ENCODE measurements at places on chromosomes 13 and 19.

- no peak for DNase-seq
Measured at GRCh38 chr19:38778733-38779132, 5.4 kb upstream of the LGALS7 start.

DNA sequence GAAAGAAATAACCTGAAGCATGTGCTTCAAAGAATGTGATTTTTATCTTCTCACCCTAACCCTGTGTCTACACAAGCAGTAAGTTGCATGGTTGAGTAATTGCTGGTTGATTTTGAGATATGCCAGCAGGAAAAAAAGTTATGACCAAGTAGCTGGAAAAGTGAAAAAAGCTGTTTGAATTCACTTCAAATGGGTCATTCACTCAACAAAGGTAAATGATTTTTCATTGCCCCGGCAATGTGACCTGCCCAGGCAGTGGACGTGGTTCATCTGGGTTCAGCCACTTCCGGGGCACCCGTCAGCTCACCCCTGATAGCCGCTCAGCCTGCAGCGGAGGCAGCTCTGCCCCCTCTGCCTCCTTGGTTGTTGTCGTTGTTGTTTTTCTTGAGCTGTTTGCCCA is 18.5 kb downstream of the TNFRSF19 start:
- no peak for DNase-seq

- DNase-seq: no peak
Measured at GRCh38 chr13:78383071-78383484, 220.3 kb downstream of the POU4F1 start.

- DNase-seq: no peak
Measured at GRCh38 chr19:32819419-32820400, 49.9 kb downstream of the SLC7A9 start.

DNA sequence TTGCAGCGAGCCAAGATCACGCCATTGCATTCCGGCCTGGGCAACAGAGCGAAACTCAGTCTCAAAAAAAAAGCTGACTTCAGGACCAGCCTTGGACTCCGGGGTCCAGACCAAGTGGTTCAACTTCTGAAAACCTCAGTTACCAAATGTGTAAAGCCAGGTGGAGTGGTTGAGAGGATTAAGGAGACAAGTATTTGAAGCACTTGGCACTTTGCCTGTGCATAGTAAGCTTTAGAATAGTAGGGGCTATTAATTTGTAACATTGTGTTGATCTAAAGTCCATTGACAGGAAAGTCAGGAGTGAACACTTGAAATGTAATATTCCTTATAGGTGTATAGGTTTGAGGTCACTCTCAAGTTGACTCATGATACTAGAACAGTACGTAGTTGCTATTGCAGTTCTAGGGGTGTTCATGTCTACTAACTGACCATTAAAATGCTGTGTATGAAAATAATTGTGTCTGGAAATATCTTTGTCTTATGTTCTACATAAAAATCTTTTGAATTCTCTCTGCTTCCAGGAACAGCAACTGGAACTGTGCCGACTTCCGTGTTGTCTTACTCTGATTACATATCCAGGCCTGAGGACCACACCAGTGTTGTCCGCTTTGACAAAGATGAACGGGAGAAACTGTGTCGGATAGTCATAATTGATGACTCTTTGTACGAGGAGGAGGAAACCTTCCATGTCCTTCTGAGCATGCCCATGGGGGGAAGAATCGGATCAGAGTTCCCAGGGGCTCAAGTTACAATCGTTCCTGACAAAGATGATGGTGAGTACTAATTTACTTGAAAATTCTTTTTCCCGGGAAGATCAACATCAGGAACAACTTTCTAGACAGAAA is 97.4 kb downstream of the FREM2 start:
- DNase-seq: no peak

- DNase-seq: peak; percentile 58
Measured at GRCh38 chr19:2517881-2518601, 42.1 kb downstream of the GADD45B start.

DNA sequence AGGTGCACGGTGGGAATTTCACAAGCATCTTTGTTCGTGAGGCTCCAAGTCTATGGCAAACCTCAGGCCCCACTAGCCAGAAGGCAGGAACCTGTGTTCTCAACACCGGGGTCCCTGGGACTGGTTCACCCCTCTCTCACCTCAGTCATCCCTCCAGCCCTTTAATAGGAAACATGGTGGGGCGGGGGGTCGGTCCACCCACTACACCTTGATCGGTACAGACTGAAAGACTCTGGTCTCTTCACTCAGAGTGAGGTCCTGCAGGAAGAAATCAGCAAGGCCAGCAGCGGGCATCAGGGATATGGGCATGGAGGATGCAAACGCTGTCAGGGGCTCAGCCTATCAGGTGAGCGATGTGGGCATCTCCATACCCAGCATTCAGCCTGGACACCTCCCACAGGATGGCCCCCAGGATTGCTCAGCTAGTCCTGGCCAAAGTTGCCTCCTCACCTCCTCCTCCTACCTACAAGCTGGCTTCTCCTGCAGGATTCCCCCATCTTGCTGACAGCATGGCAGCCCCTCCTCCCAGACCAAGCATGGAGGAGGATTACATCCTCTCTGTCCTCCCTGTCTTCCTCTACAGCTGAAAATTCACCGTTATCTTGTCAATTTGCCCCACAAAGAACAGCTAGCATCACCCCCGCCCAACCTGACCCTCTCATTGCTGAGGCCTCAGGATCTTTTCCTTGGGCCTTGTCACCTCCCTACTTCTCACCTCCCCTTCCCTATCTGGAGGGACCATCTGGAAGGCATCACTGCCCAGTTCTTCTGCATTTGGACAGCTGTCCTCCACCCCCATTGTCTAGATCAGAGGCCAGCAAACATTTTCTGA is 37.3 kb upstream of the CD33 start:
- DNase-seq: no peak

DNA sequence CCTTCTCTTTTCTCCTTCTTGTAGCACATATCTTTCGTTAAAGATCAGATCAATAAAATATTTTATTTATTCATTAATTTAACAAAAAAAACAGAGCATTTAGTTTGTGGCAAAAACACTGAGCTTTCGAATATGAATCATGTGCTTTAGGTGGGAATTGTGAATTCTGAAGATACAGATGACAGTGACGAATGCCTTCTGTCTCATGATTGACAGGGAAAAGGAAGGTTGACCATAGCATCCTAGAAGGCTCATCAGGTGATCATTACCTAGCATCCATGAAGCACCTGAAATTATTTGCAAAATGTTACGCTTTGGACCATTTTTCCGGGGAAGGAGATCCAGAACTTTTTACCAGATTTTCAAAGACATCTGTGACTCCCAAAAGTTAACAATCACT is 3.8 kb downstream of the ARL11 start:
- no peak for DNase-seq

DNA sequence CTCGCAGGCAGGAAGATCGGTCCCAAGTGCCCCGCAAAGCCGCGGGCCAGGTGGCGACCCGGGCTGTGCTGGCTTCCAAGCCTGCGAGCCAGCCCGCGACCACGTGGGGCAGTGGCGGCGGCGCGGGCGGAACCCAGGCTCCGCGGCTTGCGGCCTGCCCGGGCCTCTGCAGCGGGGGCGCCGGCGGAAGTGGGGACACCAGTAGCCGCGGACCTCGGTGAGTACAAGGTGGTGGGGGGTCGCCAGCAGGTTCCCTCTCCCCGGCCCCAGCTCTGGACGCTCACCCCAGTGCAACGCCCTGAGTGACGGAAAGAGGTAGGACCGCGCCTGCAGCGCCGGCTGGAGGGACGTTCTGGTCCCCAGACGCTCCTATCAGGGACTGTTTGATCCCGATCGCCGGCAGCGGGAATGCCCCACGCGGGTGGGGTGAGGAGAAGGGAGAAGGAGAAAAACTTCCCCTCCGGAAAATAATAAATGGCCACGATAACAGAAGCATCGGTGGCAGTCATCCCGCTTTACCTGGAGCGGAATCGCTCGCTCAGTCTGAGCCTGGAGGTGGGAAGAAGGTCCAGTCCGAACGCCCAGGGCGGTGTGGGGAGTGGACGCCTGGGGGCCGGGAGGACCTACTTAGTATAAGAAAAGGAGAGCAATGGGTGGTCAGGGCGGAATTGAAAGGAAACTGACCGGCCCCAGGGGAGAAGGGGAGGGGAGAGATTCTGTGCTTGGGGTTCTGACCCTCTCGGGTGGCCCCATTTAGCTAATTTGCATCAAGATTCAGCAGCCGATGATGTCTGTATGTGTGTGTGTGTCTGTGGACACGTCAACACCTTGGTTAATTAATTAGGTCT is at the start of gene GEMIN7:
GEMIN7 (plus strand) TSS at position 198 of the 848 bp plus-strand sequence. CDS start 10,855 bp downstream, outside the sequence.
- peak; percentile 76 for DNase-seq

DNA sequence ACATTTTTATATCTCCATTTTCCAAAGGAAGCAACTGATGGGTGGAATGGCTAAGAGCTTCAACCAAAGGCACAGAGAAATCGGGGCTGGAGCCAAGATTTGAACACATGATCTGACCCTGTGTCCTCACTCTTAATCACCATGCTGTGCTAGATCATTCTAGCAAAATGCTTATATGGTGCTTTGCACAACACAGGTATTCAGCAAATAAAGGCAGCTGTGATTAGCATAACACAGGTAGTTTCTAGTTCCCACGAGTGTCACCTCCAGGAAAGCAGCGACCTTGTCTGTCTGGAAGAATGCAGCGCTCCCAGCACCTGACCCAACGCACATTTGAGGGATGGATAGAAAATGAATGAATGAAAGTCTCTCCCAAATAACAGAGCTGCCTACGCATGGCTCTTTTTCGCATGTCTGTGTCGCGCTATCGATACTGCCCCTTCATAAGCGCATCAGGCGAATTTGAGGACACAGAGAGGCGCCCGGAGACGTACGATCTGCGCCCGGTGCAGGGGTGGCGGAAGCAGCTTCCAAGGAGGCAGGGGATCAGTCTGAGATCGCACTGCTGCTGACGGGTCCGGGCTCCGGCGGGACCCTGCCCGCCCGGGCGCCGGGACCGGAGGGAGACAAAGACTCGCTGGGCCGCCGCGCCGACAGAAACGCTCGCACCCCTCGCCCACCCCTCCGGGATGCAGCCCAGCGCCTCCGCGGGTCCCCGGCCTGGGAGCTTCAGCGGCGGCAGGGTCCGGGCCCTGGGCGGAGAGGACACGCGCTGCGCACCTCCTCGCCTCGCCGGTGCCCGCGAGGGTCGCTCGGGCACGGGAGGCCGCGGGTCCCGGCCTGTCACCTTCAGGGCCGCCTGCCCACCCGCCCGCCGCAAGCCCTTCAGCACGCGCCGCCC is 609 bp downstream of the EPS15L1 start:
- DNase-seq: no peak

DNA sequence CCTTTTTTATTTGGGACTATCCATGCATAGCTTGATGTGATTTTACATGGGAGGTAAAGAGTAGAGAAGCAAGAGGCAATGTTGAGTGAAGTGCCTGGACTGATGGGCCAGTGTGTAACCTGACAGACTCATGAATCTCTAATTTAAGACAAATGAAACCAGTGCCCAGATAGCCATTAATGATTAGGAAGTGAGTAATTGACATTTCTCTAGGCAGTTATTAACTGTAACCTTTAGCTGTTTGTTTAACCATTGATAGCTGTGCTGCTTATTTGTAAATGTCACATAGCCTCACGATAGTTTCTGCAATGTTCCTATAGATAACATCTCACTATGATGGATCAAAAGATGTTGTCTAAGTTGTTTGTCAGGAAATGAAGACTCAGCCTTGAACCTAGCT is 1047.5 kb upstream of the SPRY2 start:
- no peak for DNase-seq

DNA sequence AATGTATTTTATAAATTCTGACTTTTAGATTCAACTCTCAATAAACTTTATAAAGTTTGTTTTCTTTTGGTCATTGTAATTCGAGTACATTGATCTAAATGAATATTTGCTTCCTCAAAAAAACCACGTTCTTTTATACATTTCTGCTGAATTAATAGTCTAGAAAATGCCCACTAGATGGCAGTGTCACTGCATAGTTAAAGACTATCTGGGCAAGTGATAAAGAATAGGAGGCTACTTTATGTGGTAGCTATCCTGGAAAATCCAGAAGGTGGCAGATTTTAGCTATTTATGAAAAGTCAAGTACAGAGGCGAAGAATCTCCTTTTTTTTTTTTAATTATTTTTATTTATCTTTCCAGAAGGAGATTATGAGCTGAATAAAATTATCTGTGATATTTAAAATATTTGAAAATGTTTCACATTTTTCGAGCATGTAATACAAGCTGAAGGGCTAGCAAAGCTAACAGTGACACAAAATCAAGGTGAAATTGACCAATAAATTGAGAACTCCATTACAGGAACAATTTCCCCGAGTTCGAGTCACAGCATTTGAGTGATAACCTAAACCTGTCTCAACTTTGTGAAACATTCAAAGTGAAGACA is 221.8 kb downstream of the OLFM4 start:
- DNase-seq: peak; percentile 71

DNA sequence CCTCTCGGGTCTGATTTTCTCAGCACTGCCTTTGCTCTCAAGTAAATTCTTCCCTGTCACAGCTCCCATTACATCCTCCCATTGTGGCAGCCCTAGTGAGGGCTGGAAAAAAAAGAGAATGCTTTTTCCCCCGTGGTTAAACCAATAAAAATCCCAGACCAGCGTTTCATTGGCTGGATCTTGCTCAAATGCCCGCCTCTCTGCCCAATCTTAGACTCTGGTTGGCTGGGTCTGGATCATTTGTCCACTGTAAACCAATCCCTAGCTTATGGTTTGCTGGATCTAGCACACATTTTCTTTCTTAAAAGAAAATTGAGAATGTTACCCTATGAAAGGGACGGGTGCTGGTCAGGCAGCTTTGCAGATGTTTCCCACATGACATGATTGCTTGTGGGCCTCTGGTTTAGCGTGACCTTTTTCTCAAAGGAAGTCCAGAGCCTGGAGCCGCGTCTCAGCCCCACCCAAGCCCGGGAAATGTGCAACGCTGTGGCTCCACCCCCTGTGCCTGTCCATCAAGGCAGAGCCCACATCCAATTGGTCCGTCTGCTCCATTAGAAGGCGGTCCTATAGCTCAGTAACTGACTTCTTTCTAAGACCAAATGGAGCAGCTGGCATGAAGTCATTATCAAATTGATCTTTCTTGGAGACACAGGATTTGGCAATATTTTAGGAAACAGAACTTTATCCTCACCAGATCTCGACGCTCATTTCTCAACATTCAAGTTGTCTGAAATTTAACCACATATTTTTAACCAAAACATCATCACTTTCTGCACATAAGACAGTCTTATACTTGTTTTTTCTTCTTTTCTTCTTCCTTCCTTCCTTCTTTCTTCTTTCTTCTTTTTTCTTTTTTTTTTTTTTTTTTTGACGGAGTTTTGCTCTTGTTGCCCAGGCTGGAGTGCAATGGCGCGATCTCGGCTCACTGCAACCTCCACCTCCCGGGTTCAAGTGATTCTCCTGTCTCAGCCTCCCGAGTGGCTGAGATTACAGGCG is 2.6 kb upstream of the MCEMP1 start:
- peak; percentile 16 for DNase-seq

Measured in fibroblast of skin of right quadriceps (primary cell).